ENCODE measurements at places on chromosomes 5 and 9. TPM values are rescaled to one million over a fixed set of nuclear protein-coding genes. Genes with fewer than 3 reads are reported as not detected.

DNA sequence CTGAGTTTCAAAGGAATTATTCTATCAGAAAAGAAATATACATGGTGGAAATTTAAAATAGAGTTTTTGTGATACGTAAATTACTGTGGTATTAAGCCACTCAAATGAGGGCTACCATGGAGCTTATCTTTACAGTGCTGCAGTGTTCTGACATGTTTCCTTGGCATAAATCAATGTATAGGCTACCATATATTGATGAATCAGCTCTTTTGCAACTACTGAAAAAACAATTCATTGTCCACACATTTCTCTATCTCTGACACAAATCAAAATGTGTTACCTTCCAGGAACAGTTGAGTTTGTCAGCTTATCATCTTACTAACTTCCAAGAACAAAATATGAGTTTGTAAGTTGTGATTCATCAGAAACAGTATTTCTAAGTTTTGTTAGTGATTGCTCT lies 140.3 kb upstream of the CDH18 start:
- H3K27ac ChIP-seq, result no peak overlapping the region
- no peak for DNase-seq
- no peaks in the 10 kb centered on the region for H3K36me3 ChIP-seq
- H3K4me1 ChIP-seq, result no peaks in the 10 kb centered on the region
- no peak overlapping the region for H3K4me3 ChIP-seq

Gene SPINK13
- not detected for total RNA-seq

DNA sequence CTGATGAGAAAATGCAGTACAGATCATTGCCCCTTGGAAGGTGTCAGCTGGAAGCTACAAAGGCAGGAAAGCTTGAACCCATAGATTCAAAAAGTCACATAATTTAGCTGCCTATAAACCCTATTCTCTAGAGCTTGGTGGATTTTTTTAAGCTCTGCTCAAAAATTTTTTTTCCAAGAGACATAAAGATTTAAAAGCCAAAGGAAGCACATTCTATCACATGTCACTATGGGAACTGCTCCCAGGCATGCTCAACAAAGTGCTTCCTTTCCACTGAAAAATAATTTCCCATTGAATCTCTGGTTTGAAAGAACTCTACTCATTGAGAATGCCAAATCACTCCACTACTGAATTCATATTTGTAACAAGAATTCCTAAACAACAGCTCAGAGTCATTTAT lies 419.8 kb downstream of the CETN3 start:
- DNase-seq, result no peak
- no peak overlapping the region for H3K27ac ChIP-seq
- H3K36me3 ChIP-seq, result no peaks in the 10 kb centered on the region
- no peak overlapping the region for H3K4me3 ChIP-seq
- H3K4me1 ChIP-seq, result no peaks in the 10 kb centered on the region

Gene TMEM171
- 5.4 TPM for total RNA-seq

DNA sequence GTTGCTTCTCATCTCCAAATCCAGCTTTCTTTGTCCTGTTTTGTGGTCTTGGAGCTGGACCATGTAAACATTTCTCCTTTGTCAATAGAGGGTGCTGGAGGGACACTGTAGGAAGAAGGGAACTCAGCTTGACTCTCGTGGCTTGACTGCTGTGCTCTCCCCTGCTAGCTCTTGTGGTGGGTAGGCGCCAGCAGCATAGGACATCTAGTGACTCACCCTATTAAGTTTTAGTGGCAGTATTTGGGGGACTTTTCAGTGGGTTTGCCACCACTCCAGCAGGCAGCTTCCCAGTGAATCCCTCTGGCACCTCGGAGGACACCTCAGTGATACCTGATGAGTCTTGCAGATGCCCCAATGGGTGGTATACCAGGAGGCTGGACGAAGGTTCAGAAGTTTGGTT lies 97.8 kb downstream of the TSSK1B start:
- peak; percentile 70 for DNase-seq
- no peak overlapping the region for H3K4me3 ChIP-seq
- no peak overlapping the region for H3K27ac ChIP-seq
- no peaks in the 10 kb centered on the region for H3K27me3 ChIP-seq

- no peak overlapping the region for H3K27ac ChIP-seq
- DNase-seq, result no peak
- no peaks in the 10 kb centered on the region for H3K4me1 ChIP-seq
- no peak overlapping the region for H3K4me3 ChIP-seq
- peaks cover 3% of the 10 kb centered on the region for H3K27me3 ChIP-seq
- H3K36me3 ChIP-seq, result no peaks in the 10 kb centered on the region
Observed at GRCh38 chr9:115142517-115143270, 24.7 kb upstream of the TNC start.

- peaks cover 14% of the 10 kb centered on the region for H3K36me3 ChIP-seq
- H3K27me3 ChIP-seq, result no peaks in the 10 kb centered on the region
- H3K4me3 ChIP-seq, result no peak overlapping the region
Observed at GRCh38 chr9:112224401-112225289, 49.5 kb upstream of the SUSD1 start.

DNA sequence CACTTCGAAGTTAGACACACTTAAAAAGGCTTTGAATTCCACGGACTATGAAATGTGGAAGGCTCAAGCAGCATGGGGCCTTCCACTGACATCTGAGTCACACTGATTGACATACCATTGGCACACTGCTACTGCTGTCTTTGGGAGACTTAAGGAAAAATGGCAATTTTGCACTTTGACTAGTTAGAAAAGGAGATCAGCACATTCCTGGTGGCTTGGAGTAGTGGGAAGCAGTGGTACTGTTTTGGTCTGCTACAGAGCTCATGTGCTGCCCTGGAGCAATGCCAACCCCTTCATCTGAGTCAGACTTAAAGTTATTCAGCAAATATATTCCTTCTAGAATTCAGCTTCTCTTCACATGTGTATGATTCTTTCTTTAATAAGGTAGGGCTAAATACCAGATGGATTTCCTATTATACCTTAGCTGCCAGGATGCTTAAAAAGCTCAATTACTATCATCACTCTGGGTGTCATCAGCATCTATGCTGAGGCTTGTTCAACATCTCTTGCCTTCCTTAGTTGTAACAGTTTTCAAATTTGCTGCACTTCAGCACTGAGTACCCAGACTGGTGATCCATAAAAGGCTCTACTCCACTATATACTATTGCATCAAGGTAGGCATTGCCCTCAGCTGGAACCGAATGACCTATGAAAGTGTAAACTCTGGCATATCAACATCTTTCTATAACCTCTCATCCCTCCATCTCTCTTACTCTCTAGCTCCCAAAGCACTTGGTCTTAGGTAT lies 42.3 kb upstream of the MOCS2 start:
- no peaks in the 10 kb centered on the region for H3K36me3 ChIP-seq
- no peak overlapping the region for H3K4me3 ChIP-seq
- H3K27me3 ChIP-seq, result no peaks in the 10 kb centered on the region
- H3K4me1 ChIP-seq, result no peaks in the 10 kb centered on the region
- no peak for DNase-seq
- no peak overlapping the region for H3K27ac ChIP-seq

DNA sequence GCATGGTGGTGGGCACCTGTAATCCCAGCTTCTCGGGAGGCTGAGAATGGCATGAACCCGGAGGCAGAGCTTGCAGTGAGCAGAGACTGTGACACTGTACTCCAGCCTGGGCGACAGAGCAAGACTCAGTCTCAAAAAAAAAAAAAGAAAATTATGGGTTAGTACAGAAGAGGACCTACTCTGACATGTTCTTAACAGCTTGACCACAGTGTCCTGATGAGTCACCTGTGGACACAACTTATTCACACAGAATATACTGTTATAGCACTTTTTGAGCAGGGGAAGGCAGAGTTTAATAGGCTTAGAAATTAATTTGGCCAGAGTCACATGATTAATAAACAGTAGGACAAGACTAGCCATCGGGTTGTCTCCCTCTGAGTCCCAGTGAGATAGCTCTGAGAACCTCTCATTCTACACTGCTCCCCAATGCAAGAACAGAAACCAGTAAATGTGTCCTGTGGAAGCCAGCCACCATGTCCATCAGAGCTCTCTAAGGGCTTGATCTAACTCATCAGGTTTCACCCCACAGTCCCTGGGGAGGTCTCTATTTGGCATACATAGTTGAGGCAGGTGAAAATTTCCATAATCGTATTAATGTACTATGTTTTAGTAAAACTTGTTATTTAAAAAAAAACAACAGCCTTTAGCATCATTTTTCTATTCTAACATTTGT lies 1077.9 kb upstream of the C9orf72 start:
- H3K4me3 ChIP-seq, result no peak overlapping the region
- H3K27me3 ChIP-seq, result no peaks in the 10 kb centered on the region
- H3K27ac ChIP-seq, result no peak overlapping the region
- DNase-seq, result no peak
- no peaks in the 10 kb centered on the region for H3K36me3 ChIP-seq

Gene GABRA1
- not detected for total RNA-seq

Gene RANBP17
- total RNA-seq, result 18.2 TPM

- no peak overlapping the region for H3K4me3 ChIP-seq
- H3K27me3 ChIP-seq, result no peaks in the 10 kb centered on the region
- H3K4me1 ChIP-seq, result no peaks in the 10 kb centered on the region
Observed at GRCh38 chr9:93082841-93083411, 13.1 kb upstream of the CARD19 start.

Gene GARIN3
- total RNA-seq, result not detected

DNA sequence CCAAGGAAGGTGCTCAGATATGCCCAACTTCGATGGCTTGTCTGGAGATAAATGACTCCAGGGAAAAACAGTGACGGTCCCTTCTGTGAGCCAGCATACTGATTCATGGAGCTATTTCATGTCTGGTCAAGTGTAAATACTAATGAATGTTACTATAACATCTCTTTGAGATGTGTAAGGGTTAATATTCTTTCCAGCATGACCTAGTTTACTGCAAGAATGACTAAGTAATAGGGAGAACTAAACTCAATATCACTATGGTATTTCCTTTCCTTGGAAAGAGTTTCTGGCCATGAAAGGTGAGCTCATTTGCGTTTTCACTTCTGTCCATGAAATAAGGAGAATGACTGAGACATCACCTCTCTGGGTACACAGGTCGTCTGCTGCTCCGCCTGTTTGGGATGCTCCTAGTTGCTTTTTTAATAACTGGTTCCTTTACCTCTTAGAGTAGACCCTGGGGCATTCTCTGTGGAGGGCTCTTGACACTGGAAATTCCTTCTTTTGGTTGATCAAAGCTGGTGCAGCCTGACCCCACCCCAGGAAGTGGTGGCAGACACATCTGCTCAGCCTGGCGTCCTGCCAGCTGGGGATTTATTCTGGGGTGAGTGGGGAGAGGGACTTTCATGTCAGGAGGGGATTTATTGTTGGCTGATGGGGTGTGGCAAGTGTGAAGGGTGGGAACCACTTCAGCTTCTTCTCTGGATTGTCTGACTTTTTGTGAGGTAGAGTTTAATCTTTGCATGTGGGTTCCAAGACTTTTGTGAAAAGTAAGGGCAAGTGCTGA lies 250.0 kb upstream of the MPDZ start:
- H3K36me3 ChIP-seq, result no peaks in the 10 kb centered on the region
- no peak overlapping the region for H3K4me3 ChIP-seq
- no peaks in the 10 kb centered on the region for H3K27me3 ChIP-seq
- H3K27ac ChIP-seq, result no peak overlapping the region

DNA sequence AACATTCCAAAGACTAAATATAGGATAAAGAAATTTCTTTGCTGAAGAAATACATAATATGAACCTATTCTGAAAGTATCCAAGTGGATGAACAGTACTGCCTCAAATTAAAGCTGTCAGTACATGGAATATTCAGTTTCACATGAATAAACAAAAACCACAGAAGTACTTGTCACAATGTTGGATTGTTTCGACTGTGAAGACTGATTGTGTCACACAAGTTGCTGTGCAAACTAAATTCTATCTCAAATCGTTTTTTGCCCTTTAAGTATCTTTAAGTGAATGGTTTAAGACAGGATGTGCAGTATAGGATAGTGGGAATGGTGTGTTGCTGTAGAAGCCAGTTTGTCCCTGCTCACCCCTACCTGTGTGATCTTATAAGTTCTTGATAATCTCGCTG lies 137.4 kb upstream of the OTULINL start:
- no peaks in the 10 kb centered on the region for H3K36me3 ChIP-seq
- H3K27me3 ChIP-seq, result no peaks in the 10 kb centered on the region
- H3K27ac ChIP-seq, result no peak overlapping the region
- no peak overlapping the region for H3K4me3 ChIP-seq
- DNase-seq, result no peak
- peaks cover 9% of the 10 kb centered on the region for H3K4me1 ChIP-seq

Gene BHMT2
- total RNA-seq, result 0.20 TPM

- no peaks in the 10 kb centered on the region for H3K4me1 ChIP-seq
- no peak for DNase-seq
- H3K4me3 ChIP-seq, result no peak overlapping the region
- peaks cover 16% of the 10 kb centered on the region for H3K27me3 ChIP-seq
Observed at GRCh38 chr5:158752656-158752973, 347.1 kb downstream of the EBF1 start.

DNA sequence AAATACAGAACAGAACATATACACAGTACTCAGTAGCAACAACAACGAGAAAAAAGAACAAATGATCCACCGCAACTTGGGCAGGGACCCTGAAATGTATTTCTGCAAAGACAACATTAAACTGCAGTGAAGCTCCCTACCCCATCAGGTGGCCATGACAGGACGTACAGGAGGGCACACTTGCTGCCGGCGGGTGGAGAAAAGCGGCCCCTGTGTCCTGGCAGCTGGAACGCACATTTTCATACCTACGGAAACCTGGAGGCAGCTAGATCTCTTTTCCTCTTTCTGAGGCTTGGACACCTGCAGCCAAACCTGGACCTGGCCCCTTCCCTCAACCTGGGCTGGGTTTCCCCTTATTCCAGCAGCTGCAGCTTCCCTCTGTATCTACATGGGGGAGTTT lies 42.2 kb upstream of the ZNF354B start:
- H3K27me3 ChIP-seq, result no peaks in the 10 kb centered on the region
- H3K36me3 ChIP-seq, result no peaks in the 10 kb centered on the region
- H3K4me1 ChIP-seq, result no peaks in the 10 kb centered on the region
- no peak for DNase-seq
- no peak overlapping the region for H3K4me3 ChIP-seq
- H3K27ac ChIP-seq, result no peak overlapping the region

- no peak for DNase-seq
- no peak overlapping the region for H3K27ac ChIP-seq
- no peak overlapping the region for H3K4me3 ChIP-seq
- no peaks in the 10 kb centered on the region for H3K36me3 ChIP-seq
Observed at GRCh38 chr5:100407053-100407452, 128.1 kb upstream of the FAM174A start.

DNA sequence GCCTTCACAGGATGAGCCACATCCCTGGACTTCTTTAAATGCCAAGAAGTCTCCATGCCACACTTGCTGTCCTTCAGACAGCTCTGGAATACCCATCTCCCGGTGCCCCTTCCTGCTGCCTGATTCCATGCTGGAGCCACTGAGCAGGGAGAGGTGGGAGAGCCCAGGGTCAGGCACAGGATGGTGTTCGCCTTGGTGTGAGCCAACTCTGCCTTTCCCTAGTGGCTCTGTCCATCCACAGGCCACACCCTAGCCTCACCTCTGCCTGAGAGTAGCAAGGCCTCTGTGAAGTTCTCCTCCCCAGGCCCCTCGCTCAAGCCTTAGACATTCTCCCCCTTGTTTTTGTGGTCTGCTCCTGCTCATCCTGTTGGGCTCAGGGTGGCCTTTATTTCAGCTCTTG lies 54.2 kb upstream of the ANGPTL2 start:
- no peaks in the 10 kb centered on the region for H3K27me3 ChIP-seq
- H3K4me1 ChIP-seq, result no peaks in the 10 kb centered on the region
- H3K36me3 ChIP-seq, result no peaks in the 10 kb centered on the region
- DNase-seq, result no peak
- H3K4me3 ChIP-seq, result no peak overlapping the region

- no peaks in the 10 kb centered on the region for H3K4me1 ChIP-seq
- no peaks in the 10 kb centered on the region for H3K36me3 ChIP-seq
- H3K27me3 ChIP-seq, result peaks cover 5% of the 10 kb centered on the region
- DNase-seq, result no peak
- no peak overlapping the region for H3K27ac ChIP-seq
Observed at GRCh38 chr5:174111287-174111973, 65.9 kb downstream of the NSG2 start.

Gene MCTP1
- 0.44 TPM for total RNA-seq
